ENCODE measurements at places on chromosomes 6 and 20. TPM values are rescaled to one million over a fixed set of nuclear protein-coding genes. Genes with fewer than 3 reads are reported as not detected.
A peak's percentile ranks its signal among the peaks of the same experiment; 100 is the strongest.

The ITCH gene
- 36.2 TPM for polyA plus RNA-seq

The TREM1 gene
- 1.2 TPM for polyA plus RNA-seq

DNA sequence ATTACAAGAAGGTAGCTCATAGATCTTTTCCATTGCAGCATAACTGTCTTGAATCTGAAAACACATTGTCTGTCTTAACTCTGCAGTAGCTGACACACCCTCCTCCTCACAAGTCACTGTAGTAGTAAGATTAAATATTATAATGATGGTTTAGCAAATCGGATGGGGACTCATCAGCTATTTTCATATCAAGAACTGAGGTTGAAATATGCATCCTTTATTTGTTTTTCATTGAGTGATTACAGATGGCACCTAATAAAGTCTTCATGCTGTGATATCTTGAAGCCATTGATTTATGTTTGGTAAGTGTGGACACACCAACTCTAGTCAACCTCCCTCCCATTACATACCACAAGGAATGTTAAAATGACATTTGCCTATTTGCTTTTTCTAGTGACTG lies 267.4 kb upstream of the TAB2 start:
- DNase-seq = no peak

GRCh38 chr6:111724039-111724438 lies 118.4 kb upstream of the TRAF3IP2 start:
- no peak for DNase-seq

DNA sequence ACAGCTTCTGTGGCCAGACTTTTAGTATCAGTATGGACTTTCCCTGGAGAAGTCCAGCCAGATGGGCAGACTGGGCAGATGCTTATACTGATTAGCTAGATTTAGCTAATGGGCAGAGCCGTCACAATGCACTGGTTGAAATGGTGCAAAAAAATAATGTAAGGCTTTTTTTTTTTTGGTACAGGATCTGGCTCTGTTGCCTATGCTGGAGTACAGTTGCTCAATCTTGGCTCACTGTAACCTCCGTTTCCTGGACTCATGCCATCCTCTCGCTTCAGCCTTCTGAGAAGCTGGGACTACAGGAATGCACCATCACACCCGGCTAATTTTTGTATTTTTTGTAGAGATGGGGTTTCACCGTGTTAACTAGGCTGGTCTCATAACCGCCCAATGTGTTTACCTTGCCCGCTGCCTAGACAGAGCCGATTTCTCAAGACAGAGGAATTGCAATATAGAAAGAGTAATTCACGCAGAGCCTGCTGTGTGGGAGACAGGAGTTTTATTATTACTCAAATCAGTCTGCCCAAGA lies 16.4 kb upstream of the KIFC1 start:
- peak; percentile 89 for DNase-seq

All from left lung (tissue), 14 donors.